ENCODE measurements at places on chromosomes 3 and 15. TPM values are rescaled to one million over a fixed set of nuclear protein-coding genes. Genes with fewer than 3 reads are reported as not detected.

The ITGA11 gene
- total RNA-seq, result not detected

DNA sequence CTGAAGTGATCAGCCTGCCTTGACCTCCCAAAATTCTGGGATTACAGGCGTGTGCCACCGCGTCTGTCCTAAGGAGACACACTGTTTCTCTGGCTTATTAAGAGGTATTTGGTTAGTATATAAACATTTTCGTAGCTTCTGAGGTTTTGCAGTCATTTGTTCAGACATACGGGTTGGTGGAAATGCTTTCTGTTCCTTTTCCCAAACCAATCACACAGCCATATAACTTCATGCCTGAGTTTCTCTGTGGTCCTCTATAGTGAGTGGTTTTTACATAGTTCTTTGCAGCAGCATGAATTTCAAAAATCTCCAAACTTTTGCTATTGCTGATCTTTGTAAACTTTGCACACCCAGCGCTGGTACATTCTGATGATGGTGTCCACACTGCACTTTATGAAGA is 100.5 kb downstream of the AKAP13 start:
- DNase-seq, result no peak

- no peak for DNase-seq
Observed at GRCh38 chr15:42215913-42216829, 8.1 kb upstream of the VPS39 start.

The GP9 gene
- total RNA-seq, result not detected

DNA sequence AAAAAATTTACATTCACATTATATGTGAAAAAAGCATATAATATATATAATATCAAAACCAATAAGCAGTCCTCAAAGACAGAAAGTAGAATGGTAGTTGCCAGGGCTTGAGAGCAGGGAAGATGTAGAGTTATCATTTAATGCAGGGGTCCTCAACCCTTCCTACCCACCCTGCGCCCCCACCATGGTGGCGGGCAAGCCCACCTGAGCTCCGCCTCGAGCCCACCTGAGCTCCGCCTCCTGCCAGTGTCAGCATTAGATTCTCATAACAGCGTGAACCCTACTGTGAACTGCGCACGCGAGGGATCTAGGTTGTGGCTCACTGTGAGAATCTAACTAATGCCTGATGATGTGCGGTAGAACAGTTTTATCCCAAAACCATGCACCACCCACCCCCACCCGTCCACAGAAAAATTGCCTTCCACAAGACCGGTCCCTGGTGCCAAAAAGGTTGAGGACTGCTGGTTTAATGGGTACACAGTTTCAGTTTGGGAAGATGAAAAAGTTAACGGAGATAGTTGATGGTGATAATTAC is 3.0 kb downstream of the TRIM59 start:
- no peak for DNase-seq

DNA sequence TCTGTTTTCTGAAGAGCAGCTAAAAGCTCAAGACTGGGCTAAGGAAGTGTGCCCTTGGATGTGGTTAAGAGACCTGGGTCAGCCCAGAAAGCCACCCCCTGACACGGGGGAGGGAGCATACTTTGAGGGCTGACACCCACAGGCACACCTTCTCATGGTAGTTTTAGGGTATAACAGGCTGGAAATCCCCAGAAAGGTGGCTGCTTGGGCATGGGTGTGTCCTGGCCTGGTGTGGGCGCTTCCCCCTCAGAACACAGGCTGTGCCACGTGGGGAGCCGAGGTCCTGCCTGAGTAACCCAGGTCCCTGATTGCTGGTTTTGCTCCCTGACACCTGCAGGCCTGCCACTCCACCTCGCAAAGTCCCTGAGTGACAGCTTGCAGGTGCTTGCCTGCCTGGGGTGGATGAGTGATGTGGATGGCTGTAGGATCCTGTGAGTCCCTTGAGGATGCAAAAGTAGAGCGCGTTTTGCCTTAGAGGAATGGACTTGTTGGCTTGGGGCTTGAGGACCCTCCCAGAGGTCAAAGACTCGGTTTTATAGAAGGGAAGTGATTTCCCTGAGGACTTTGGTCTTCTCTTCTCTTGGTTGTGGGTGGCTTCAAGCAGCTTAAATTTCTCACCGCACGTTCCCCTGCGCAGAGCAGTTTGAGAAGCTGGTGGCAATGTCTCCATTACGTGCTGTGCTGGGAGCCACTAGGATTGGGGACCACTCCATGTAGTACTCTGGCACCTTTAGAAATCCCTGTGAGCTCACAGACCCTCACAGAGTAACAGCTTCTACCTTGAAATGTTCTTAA is 94.4 kb downstream of the DNASE1L3 start:
- no peak for DNase-seq

The SPTSSB gene
- 1.4 TPM for total RNA-seq

DNA sequence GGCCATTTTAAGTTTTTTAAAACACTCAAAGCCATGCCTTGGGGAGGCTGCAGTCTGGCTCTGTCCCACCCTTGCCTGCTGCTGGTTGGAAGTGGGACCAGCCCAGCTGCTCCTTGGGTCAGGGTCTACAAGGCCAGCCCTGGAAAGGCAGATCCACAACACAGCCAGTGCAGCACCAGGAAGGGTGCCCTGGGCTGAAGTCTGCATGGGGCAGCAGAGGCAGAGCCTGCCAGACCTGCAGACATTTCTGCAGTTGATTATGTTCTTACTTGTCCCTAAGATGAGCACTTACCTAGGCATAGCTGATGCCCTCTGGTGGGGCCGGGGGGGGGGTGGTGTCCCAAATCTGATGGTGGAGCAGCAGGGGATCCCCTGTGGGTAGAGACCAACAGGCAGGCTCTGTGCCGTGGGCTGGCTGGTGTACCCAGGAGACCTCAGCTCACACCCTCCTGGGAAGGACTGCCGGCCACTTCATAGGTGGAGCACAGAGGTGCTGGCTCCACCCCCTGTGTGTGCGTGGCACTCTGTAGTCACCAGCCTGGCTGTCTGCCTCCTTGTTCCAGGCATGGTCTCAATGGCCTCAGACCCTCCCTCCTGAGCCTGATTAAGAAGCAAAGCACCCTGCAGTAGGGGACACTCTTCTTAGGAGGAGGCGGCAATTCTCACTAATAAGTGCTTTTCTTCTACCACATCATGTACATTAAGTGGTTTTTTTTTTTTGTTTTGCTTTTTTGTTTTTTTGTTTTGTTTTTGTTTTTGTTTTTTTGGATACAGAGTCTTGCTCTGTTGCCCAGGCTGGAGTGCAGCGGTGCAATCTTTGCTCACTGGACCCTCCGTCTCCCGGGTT is 97.4 kb upstream of the KLF13 start:
- DNase-seq, result peak; percentile 80

- no peak for DNase-seq
Observed at GRCh38 chr3:64460141-64460730, 227.6 kb downstream of the ADAMTS9 start.

All from H9 (cell line).